ENCODE measurements at places on chromosomes 11 and 22. TPM values are rescaled to one million over a fixed set of nuclear protein-coding genes. Genes with fewer than 3 reads are reported as not detected.

DNA sequence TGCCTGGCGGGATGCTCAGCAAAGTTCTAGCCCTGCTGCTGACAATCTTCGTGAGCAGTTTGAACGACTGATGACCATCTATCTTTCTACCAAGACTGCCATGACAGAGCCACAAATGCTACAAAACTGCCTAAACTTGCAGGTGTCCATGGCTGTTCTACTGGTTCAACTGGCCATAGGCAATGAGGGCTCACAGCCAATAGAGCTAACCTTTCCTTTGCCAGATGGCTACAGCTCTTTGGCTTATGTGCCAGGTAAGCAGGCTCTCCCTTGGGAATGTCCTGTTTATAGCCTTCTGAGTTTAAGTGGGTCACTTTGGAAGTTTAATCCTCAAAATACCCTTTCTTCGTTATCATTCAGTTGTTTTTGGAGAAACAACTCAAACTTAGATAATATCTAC lies 20.1 kb downstream of the UBE4A start:
- DNase-seq = no peak

GRCh38 chr11:118530683-118531596 lies at the start of gene TMEM25:
TSS of gene TMEM25 (plus strand) at chr11:118531192. CDS start at chr11:118531802, 610 bp downstream.
- peak; percentile 79 for DNase-seq

DNA sequence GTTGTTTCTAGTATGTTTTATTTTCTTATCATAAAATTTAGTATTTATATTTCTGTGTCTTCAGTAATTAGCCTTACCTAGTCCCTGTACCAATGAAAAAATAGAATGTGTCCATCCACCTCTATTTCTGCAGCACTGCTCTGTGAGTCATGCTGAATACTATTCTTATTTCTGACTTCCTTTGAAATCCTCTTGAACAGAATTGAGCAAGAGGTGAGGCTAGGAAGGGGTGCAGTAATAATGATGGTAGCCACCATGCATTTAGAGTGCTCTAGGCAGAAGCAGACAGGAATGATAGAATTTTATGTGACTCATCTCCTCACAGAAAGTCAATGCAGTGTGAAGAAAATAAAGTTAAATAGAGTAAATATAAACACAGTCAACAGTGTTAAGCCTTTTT lies 60.0 kb downstream of the OR10A6 start:
- DNase-seq = no peak

GRCh38 chr11:47980088-47980906 lies at the start of gene PTPRJ:
TSS of gene PTPRJ (plus strand) at chr11:47980559. CDS start at chr11:47980913, 354 bp downstream.
- peak; percentile 50 for DNase-seq

- no peak for DNase-seq
Observed at GRCh38 chr11:1209371-1210057, 13.4 kb upstream of the MUC5B start.

DNA sequence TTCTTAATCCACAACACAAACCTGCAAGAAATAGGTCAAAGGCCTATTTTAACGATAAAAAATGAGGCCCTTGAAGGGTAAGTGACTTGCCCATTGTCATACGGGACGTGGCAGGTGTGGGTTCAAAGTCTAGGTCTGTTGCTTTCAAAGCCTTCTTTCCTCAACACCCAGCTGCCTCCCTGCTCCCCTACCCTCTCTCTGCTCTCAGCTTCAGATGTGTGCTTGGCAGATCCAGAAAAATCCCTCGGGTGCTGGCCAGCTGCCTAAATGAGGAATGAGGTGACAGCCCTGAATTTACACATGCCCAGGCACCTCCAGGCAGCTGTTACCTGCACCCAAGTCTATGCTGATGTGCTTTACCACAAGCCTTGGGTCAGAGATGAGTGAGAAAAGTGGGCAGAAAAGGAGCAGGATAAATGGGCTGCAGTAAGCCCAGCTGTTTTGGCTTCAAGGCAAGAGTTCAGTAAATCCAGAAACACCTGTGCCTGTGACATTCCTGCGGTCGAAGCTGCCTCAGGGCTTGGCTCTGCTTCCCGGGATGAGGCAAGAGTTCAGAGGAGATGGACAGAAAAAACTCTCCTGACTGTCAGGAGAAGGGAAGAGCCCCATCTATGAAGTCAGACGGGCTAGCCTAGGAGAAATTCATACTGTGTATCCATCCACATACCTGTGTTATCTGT lies 49.9 kb upstream of the LDLRAD3 start:
- no peak for DNase-seq

DNA sequence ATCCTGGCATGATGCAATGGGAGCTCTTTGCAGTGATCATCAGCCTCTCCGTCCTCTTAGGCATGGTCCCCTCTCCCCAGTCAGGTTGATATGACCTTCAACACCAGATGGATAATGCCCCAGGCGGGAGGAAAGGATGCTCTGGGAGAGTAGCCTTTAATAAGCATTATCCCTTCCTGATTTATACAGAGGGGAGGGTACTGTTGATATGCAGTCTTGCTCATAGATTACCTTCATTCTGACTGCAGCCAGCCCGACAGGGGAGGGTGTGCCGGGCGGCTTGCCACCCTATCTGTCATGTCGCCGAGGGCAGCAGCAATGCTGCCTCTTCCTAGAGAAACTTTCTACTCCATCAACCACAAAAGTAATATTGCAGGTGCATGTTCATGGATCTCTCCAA lies 497.4 kb downstream of the OPCML start:
- DNase-seq = no peak

DNA sequence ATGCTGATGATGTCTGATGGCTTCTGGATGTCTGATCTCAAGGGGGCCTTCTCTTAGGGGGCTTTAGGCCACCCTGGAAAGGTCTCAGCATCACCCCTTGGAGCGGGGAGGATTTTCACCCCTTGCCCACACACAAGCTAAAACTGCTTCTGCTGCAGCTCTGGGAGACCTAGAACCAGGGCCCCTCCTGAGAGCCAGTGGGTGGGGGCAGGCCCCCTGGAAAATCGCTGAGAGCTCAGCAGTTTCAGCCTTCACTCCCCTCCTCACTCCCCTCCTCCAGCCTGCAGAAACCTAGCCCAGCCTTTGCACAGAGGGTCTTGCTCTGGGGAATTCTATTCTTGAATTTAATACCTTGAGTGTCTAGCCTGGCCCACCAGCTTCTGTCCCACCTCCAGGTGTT lies 17.2 kb downstream of the CD6 start:
- no peak for DNase-seq

The RHOG gene
- 2.0 TPM for total RNA-seq

The SMDT1 gene
- 15.9 TPM for total RNA-seq

The CADM1 gene
- total RNA-seq = 248 TPM

The XRRA1 gene
- total RNA-seq = 10.1 TPM
